Activated CD4-positive, alpha-beta T cell treated with anti-CD3 and anti-CD28 coated beads, Interleukin-2, amount 50 U/mL, for 1 hour (primary cell): ENCODE measurements at places on chromosomes 2 and 18.

- no peak for DNase-seq
These were observed 30.7 kb upstream of the ERCC3 start for GRCh38 chr2:127324635-127325034.

DNA sequence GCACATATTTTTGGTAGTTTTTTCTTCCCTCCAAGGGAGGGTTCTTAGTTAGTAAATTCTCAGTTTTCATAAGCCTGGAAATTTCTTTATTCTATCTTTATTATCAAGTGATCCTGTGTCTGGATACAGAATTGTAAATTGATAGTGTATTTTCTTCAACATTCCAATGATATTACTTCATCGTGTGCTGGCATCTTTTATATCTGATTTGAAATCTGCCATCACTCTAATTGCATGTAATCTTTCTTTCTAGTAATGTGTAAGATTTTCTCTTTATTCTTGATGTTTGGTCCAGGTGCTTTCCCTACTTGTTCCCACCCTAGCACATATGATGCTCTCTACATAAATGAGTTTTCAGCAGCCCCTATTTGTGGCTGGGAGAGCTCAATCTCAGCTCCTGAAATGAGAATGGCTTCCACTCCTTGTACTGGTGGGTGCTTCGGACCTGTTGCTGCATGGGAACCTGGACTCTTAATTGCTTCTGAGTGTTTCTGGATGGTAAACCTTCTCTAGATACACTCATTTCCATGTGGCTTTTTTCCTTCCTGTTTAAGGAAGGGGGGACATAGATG lies 102.7 kb downstream of the SMIM21 start:
- DNase-seq, result no peak

DNA sequence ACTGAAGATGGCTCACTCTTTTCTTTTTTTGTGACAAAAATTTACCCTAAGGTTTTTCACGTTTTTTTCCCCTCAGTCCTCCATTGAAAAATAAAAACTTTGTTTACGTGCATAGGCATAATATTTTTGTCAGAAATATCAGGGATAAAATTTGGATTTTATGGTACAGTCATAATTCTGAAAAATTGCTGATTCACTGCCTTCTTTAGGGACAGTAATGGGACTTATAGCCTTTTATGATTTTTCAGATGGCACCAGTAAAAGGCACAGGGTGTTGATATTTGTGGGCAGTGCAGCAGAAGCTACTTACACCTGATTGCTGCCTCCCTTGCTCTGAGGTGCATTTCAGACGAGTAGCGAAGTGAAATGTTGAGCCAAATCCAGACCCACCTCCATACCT lies 139.4 kb upstream of the CDCA7 start:
- no peak for DNase-seq

GRCh38 chr2:218218268-218219185 lies 1.5 kb downstream of the ARPC2 start:
- DNase-seq, result no peak

DNA sequence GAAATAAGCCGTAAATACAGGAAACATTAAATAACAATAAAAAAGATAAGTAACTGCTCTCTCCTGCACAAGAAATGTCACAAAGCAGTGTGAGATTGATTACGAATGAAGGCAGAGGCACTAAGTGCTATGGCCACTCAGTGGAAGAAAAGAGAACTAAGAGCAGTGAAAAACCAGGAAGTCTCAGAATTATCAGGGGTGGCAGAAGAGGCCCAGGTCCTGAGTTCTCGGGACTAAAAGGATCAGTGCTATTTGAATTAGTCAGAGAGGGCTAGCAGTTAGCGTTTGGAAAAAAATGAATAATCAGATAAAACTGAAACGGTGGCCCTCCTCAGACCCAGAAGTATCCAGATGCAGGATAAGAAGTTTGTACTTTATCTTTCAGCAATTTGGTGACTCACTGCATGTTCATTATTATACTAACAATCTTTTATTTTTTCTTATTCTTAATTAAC lies 367.1 kb downstream of the ZEB2 start:
- DNase-seq, result no peak

- peak; percentile 33 for DNase-seq
These were observed 13.2 kb downstream of the NABP1 start for GRCh38 chr2:191691016-191691735.

DNA sequence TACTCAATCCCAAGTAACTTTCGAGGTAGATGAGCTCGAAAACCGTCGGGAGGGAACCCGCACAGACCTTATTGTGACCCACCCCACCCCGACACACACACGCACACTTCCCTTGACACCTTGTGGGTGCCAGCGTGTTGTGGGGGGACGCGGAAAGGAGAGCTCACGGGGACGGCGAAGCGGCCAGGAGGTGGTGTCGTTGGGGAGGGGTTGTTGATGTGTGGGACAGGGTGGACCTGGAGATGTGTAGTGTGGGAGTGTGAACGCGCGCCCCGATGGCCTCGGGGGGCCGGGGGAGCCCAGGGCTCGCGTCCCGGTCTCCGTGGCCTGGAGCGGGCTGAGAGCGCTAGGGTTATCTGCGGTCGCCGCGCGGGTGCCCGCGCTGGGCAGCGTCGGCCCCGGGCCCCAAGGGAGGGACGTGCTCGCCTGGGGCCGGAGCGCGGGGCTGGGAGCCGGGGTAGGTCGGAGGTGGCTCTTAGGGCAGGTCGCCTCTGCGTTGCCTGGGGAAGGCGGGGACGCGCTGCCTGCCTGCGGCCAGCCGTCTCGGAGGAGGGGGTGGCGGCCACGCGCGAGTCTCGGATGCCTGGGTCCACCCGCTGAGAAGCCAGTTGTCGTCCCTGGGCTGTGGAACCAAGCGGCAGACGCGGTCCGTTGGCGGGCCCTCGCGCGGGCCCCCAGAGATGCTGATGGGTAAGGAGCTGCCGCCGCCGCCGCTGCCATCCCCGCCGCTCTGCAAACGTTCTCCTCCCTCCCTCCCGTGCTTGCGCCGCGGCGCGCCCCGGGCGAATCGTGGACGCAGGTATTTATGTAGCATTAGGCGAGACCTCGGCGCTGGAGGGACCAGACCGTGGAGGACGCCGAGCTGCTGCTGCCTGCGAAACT lies 1.6 kb downstream of the KLHL29 start:
- peak; percentile 24 for DNase-seq

GRCh38 chr18:79043288-79043687 lies 25.9 kb upstream of the ATP9B start:
- no peak for DNase-seq

DNA sequence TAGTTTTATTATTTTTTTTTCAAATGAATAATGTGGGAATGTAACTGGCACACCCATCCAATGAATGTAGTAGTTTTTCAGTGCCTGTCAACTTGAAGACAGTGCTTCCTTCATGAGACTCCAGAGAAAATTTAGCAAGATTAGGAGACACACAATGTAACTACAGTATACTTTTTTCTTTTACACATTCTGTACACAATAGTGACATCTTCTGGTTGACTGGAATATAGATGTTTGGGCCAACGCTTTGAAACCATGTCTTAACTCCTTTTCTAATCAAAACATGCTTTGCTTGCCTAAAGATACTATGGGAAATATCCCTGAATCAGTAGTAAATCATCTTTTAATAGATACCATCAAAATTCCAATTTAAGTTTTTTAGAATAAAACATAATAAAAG lies 229.5 kb upstream of the ZC3H15 start:
- no peak for DNase-seq

GRCh38 chr2:218852911-218853667 lies 6.5 kb upstream of the WNT6 start:
- DNase-seq, result peak; percentile 71

DNA sequence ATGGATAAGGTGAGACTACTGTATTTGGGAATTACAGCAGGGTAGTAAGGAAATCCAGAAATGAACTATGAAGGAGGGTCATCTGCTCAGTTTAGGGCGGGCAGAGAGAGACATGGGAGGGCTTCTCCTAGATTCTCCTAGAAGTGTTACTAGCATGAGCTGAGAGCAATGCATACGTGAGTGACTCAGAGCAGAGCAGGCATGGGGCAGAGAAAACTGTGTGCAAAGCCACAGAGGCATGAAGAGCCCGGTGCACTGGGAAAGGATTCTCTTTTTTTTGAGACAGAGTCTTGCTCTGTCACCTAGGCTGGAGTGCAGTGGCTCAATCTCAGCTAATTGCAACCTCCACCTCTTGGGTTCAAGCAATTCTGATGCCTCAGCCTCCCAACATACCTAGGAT lies 116.2 kb downstream of the SOCS6 start:
- no peak for DNase-seq

DNA sequence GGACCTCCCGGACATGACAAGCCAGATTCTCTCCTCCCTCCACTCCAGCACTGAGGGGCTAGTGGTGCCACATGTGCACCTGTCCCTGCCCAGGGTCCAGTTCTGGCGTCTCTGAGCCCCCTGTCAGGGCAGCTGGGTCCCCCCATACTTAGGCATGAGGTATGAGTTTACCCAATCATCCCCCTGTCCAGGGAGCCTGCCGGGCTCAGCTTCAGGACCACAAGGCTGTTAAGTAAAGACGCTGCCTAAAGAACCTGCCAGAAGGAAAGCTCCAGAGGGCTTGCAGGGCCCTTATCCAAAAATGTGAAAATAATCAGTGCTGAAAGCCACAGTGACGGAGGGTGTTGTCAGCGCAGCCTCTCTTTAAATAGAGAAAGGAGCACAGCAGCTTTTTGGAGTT lies 40.0 kb downstream of the SH3BP4 start:
- no peak for DNase-seq

DNA sequence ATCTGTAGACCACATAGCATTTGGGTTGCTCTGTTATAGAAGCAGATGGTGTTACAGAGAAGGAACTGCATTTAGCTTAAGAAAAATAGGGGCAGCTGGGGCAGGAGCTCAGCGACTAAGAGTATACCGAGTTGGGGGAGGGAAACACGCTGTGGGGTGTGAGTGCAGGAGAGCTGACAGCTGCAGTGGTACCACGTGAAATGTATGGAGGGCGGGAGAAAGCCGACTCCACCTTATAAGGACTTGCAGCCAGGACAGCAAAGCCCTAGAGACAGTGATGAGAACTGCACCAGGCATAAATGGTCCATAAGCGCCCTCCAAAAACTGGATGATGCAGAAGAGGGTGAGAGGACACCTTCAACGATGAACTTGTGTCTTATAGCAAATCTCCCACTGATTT lies 237.6 kb downstream of the PRKCE start:
- DNase-seq, result peak; percentile 8

DNA sequence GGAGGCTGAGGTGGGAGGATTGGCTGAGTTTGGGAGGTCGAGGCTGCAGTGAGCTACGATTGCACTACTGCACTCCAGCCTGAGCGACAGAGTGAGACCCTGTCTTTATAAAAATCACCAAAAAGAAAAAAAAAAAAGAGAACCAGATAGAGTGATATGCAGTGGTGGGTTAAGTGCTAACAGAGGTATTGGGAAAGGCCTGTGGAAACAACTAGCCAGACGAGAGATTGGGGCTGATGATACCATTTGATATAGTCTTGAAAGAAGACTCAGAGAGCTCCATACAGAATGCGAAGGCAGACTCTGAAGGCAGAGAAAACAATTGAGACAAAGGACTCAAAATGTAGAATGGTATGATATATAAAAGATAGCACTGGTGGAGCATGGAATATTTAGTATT lies 134.1 kb downstream of the CDC42EP3 start:
- no peak for DNase-seq

GRCh38 chr18:61710082-61710620 lies 182.7 kb downstream of the RNF152 start:
- DNase-seq, result no peak

- no peak for DNase-seq
These were observed 102.5 kb upstream of the SNTG2 start for GRCh38 chr2:848099-848498.

- no peak for DNase-seq
These were observed 91.8 kb downstream of the NOL10 start for GRCh38 chr2:10597956-10598355.

DNA sequence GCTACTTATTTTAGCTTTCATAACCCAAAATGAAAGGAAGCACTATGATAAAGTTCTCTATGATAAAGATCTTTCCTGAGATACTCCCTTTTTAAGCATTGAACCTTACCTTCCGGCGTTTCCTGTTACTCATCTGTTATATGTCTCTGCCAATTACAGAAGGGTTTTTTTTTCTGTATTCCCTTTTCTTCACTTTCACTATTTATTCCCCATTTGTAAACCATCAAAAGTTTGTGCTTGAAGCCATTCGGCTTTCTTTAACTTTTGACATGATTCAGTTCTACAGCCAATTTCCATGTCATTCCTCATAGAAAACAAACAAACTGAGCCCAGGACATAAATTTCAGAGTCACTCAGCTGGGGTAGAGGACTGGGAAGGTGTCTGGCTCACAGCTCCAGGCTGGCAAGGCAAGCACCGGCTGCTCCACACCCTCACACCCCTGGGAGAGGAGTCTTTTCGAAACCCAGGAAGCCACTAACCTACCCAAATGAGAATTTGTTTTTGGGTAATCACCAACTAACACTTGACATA lies 429.4 kb upstream of the TRIB2 start:
- DNase-seq, result no peak
